GM12892 (cell line): ENCODE measurements at places on chromosomes 16 and 17.

DNA sequence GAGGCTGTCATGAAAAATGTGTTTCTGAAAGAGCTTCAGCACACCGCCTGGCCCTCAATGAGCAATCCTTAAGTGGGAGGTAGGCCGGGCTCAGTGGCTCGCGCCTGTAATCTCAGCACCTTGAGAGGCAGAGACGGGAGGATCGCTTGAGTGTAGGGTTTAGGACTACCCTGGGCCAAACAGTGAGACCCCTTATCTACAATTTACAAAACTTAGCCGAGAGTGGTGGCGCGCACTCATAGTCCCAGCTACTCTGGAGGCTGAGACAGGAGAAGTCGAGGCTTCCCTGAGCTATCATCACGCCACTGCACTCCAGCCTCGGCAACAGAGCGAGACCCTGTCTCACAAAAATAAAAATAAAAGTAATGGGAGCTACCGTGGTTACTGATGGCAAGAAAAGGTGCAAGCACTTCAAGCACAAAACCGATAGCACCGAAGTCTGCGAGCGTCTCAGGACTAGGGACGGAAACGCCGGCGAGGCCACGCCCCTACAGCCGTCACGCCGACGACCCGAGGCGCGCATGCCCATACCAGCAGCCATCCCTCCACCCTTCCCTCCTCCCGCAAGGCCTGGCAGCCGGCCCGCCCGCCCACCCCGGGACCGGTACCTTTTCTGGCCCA, 607 bp downstream of the THUMPD1 start:
- DNase-seq: peak; percentile 72

DNA sequence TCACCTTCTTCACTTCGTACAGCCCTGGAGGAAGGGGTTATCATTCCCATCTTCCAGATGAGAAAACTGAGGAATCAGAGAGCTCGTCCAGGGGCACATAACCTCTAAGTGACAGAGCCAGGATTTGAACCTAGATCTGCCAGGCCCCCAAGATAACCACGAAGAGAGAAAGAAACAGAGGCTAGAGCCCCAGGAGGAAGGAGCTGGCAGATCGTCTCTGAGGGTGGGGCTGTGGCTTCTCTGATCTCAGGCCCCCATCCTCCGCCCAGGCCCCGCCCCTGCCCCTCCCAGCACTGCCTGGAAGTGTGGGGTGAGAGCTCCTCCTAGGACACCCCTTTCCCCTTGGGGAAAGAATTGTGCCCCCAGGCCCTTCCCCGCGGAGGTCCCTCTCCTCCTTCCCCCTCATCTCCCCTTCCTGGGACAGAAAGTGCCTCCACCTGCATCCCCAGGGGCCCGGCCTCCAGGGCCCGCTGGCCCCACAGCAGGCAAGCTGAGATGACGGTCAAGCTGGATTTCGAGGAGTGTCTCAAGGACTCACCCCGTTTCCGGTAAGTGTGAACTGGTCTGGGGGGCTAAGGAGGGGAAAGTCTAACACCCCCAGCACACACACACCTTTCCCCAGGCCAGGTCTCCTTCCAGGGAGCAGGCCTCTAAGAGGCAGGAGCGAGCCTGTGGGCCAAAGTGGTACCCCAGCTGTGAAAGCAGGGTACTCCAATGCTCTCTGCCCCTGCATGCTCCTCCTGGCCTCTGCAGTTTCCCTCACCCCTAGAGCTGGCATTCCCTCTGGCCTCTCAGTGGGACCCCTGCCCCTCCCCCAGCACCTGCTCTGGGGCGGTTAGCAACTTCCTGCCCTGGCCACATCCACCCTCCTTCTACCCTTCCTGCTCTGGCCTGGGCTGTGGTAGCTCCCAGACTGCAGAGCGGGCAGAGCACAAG, at the start of gene ACAP1:
Gene ACAP1, plus strand, starts transcription at position 290 of the 936 bp plus-strand sequence. Its CDS starts 206 bp downstream, at position 496.
- peak; percentile 79 for DNase-seq

DNA sequence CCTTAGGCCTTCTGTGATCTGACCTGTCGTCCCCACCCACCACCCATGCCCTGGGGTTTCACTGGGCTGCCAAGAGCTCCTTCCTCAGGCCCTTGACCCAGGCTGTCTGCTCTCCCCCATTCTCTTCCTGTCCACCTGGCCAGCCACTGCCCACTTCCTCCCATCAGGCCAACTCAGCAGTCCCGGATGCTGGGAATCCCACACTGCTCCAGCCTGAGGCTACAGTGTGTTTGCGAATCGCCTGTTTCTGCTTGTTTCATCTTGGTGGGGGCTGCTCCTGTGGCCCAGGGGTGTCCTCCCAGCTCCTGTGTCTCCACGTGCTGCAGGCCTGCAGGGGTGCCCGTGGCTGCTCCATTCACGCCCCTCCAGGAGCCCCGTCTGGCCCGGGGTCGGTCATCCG, 839 bp upstream of the METRN start:
- no peak for DNase-seq

DNA sequence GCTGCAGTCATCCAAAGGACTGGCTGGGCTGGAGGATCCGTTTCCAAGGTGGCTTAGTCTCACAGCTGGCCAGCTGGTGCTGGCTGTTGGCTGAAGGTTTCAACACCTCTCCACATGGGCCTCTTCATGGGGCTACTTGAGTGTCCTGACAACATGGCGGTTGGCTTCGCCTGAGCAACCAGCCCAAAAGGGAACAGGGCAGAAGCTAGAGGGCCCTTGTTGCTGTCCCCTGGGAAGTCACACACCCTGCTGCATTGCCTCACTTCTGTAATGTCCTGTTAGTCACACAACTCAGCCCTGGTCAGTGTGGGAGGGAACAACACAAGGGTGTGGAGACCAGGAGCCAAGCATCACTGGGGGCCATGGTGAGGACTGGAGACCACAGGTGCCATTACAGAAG, 36.6 kb downstream of the C16orf78 start:
- DNase-seq: no peak

GRCh38 chr17:42009170-42009569, 8.1 kb downstream of the DNAJC7 start:
- no peak for DNase-seq

DNA sequence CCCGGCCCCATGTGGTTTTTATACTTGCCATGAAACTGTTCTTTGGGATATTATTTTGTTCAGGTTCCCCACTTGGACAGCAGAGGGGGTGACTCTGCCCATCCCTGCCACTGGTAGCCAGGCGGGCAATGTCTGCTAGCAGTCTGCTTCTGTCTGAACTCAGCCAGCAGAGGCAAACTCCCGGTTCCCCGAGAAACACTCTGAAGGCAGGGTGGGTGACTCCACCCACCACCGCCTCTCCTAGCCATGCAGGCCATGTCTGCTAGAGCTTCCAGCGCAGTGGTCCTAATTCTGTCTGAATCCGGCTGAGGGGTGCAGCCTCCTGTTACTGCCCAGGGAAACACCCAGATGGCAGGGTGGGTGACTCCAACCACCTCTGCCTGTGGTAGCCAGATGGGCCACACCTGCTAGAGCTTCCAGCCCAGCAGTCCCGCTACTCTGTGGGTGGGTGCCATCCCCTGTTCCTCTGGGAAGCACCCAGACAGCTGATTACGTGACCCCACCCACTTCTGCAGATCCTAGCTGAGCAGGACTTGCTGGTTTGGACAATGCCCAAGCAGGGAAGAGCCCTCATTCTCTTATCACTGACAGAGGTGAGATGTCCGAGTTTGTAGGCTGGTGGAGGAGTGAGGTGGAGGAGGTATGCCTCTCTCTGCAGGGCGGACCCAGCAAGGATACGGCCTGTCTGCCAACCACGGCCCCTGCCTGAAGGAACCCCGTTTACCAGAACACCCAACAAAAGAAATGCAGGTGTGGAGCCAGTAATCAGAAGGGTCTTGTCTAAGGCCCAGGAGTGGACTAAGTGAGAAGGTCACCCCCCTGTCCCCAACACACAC, 22.4 kb downstream of the NLRP1 start:
- DNase-seq: no peak

DNA sequence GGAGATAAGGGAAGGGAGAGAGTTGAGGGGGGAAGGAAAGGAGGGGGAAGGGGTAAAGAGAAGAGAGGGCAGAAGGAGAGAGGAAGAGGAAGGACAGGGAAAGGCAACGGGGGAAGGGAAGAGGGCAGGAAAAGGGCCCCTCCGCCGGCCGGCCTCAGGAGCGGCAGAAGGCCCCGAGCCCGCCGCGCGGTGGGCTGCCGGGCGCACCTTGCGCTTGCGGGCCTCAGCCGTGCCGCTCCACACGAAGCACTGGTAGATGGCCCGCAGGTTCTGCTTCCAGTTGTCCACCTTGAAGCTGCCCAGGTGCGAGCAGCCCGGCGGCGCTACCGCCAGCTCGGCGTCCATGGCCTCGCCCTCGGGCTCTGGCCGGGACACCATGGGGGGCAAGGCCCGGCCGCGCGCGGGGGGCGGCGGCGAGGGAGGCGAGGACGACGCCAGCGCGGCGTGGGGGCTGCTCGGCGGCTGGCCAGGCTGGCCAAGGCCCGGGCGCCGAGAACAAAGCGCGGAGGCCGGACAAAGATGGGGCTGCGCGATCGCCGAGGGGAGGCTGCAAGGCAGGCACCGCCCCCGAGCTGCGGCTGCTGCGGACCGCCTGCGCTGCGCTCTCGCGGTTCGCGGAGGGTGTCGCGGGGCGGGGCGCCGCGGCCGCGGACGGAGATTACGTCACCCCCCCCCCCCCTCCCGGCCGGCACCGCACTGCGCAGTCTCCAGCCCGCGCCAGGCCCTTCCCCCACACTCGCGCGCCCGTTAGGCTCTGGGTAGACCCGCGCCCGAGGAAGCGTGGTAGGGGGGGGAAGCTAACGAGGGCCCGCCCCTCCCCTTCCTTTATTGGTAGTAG, at the start of gene USP22:
Gene USP22, minus strand, starts transcription at position 554 of the 838 bp plus-strand sequence. Its CDS starts 176 bp downstream, at position 378.
- peak; percentile 79 for DNase-seq

DNA sequence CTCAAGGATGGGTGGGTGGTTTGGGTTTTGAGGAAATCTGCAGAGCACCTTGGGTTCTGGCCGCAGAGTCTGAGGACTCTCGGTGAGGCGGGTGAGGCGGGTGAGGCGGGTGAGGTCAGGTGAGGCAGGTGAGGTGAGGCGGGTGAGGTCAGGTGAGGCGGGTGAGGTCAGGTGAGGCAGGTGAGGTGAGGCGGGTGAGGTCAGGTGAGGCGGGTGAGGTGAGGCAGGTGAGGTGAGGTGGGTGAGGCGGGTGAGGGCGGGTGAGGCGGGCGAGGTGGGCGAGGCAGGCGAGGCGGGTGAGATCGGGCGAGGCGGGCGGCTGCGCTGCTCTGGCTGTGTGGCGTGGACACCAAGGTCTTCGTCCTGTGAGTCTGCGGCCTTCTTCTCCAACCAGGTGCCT, 24.1 kb upstream of the RPL13 start:
- no peak for DNase-seq
